T-helper 2 cell treated with Interferon-gamma antibody and Interleukin-4, amounts not matched to agents 5 μg/mL and 100 μg/mL, for 36 hours (primary cell): ENCODE measurements at places on chromosomes 2 and 18.
A peak's percentile ranks its signal among the peaks of the same experiment; 100 is the strongest.

- DNase-seq: no peak
Observed at GRCh38 chr2:100189387-100189786, 47.0 kb upstream of the AFF3 start.

- DNase-seq: no peak
Observed at GRCh38 chr2:27518782-27519113, 22.1 kb downstream of the GCKR start.

DNA sequence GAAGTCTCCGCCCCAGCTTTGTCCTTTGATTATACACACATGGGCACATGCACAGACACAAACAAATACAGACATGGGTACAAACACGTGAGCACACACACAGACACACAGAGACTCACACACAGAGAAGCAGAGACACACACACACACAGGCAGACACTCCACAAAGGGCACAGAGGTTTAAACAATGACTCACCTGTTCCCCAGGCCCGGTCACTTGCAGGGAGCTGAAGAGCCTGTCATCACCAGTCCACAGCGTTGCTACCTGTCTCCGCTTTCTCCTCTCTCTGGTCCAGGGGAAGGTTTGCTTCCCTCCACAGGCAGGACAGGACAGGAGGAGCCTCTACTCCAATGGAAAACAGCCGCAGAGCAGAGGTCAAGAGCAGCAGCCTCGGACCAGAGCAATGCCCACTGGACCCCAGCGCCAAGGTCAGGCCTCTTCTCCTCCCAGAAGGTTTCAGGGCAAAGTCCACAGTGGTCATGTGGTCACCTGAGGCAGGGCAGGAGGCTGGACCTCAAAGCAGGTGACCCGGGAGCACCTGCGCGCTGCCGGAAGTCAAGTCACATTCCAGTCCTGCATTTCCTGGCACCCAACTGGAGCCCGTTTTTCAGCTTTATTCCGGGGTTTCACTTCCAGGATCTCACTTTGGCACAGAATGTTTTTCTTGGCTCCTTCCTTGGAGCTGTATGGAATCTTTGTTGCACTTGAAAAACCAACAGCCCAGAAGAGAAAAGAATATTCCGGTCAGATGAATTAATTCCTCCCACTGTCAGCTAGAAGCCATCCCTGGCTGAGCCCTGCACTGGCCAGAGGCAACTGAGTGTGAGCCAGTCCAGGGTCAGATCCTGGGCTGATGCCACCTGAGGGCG is at the start of gene RAB17:
TSS of gene RAB17 (minus strand) at position 463 of the 869 bp plus-strand sequence. CDS start 4,580 bp downstream, outside the sequence.
- no peak for DNase-seq

DNA sequence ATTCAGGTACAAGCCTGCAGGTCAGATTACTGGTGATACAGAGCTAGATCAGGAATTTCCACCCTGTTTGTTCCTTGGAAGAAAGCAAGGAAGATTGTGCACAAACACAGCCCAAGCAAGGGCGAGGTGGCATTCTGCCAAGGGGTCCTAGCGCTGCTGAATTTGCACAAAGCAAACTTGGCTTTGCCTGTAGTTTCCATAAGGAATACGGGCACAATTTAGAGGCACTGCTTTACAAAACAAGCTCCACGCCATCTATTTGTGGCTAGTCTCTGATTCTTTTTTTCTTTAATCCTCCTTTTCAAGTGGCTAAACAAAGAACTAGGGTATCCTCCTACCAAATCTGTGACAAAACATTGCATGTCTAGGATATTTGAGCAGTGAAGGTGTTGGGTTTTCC is 195.5 kb upstream of the ACVR2A start:
- DNase-seq: no peak

GRCh38 chr2:6309415-6310255 is 556.1 kb downstream of the CMPK2 start:
- no peak for DNase-seq

DNA sequence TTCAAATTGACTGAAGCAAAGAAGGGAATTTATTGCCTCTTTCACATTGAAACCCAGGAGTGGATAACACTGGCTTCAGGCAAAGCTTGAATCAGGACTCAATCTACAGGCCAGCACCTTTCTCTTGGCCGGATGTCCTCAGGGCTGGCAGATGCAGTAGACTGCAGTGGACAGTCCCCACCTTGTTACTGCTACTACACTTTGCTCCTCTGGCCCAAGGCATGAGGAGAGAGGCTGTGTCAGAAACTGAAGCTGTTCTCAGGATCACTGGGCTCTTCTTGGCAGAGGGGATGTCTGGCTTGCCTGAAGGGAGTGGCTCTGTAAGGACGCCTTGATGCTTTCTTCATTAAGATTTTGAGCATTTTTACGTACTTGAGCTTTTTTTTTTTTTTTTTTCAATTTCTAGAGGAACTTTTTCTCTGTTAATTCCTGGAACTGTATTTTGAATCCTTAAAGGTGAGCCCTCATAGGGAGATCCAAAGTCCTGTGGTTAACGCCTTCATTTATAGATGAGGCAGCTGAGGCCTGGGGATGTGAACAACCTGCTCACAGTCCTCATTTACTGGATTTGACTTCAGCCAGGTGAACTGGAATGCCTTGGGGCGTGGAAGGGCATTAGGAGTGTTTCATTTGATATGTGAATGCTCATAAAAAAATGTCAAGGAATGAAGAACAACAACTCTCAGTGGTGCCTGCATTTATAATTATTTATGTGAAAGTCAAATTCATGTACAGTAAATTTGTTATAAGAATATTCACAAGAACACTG is 36.6 kb downstream of the CASP10 start:
- DNase-seq: no peak

DNA sequence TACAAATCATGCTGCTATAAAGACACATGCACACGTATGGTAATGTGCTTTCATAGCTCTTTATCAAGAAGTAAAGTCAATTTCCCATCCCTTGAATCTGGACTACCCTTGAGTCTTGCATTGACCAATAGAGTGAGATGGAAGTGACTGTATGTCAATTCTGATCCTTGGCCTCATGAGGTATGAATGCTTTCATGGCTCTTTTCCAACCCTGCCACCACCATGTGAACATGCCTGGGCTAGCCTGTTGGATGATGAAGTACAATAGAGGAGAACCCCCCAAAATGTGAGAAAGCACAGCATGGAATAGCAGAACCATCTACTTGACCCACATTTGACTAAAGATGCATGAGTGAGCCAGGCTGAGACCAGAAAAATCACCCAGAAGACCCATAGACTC is 237.0 kb downstream of the NYAP2 start:
- DNase-seq: no peak

DNA sequence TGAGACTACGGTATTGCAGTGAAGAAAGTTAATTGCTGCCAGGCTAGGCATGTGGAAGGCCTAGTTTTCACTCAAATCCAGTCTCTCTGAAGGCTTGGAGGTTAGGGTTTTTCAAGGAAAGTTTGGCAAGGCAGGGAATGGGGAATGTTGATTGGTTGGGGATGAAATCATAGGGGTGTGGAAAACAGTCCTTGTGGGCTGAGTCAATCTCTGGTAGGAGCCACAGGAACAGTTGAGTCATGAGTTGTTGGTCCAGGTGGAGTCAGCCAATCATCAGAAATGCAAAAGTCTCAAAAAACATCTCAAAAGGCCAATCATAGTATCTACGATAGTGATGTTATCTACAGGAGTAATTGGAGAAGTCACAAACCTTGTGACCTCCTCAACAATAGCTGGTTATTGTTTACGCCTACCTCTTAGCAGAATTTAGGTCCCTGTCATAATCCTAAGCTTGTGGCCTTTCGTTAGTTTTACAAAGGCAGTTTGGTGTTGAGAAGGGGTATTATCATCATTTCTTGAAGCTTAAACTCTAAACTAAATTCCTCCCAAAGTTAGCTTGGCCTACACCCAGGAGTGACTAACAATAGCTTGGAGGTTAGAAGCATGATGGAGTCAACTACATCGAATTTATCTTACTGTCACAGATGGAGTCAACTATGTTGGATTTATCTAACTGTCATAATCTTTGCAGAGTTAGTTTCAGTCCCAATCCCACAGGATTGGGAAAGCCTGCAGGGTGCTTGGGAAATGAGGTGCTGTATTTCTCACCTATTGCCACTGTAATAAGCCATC is 33.7 kb upstream of the APCDD1 start:
- no peak for DNase-seq

GRCh38 chr18:22207021-22207758 is 37.8 kb downstream of the GATA6 start:
- no peak for DNase-seq

DNA sequence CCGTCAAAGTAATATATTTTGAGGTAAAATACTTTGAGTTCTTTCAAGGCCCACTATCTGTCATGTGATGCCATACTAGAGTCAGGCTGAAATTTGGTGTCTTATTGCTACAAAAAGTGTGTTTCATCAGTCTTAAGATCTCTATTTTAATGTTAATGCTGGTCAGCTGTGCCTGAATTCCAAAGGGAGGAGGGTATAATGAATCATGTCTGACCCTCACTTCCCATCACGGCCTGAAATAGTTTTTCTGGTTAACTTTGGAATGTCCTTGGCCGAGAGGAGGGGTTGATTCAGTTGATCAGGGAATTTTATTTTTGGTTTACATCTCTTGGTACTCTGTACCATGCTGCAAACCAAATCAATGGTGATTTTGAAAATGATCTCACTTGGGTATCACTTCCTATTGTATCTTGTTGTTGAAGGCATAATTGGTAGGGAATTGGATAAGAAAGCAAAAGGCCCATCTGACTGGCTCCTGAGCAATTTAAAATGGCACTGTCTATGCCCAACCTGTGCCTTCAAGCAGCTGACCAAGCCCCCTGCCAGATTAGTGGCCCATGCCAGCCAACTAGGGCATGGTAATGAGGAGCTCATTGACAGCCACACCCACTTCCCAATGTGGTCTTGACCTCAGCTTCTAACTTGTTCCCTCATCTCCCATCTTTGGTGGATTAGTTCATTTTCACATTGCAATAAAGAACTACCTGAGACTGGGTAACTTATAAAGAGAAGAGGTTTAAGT is 6.1 kb upstream of the SLC35F5 start:
- DNase-seq: no peak

- DNase-seq: peak; percentile 54
Observed at GRCh38 chr2:46229134-46230063, 67.8 kb upstream of the EPAS1 start.

GRCh38 chr18:48228841-48229240 is 180.3 kb downstream of the ZBTB7C start:
- DNase-seq: no peak

GRCh38 chr2:14137643-14138042 is 494.9 kb upstream of the LRATD1 start:
- no peak for DNase-seq

- no peak for DNase-seq
Observed at GRCh38 chr2:10282611-10283105, 20.0 kb upstream of the HPCAL1 start.

- DNase-seq: no peak
Observed at GRCh38 chr18:3688690-3689089, 238.7 kb downstream of the TGIF1 start.

DNA sequence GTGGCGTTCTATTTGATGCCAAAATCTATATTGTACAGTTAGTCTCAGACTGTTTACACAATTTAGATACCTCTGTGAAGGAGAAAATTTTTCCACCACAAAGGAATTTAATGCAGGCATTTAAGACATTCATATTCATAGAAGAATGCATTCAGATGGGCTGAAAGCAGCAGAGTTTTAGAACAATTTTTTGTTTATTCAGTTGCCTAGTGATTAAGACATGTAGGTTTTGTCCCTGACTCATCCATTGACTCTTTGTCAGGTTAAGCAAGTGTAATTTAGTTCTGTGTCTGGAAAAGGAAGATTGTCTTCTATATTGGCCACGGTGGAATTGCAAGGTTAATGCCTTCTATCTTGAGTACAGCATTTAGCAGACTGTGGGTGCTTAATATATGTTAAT is 515.0 kb downstream of the PARD3B start:
- DNase-seq: no peak

DNA sequence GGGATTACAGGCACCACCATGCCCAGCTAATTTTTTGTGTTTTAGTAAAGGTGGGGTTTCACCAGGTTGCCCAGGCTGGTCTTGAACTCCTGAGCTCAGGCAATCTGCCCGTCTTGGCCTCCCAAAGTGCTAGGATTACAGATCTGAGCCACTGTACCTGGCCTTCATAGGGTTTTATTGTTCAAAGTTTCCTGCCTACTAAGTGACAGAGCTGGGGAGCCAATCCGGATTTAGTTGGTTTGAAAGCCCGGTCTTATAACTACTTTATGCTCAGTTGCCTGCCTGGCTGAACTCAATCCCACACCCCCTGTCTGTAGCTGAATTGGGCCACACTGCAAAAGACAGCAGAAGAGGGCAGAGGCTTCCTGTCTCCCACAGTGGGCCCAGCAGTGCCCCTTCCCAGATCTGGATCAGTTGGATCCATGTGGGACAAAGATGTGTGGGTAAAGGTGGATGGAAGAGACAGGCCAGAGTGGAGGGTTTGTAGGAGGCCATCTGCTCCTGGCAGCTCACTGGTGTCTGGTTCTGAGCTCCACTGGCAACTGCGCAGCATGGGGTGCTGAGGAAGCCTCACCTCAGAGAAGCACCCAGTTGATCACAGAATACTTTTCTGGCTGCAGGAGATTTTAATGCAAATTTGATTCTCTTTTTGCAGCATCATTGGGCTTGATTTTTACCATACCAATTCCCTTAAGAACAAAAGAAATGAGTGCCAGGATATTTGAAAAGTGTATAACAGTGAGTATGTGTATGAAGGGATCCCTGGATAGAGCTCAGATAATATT is 144.9 kb downstream of the DDX1 start:
- no peak for DNase-seq

GRCh38 chr18:79123948-79124347 is 54.8 kb downstream of the ATP9B start:
- no peak for DNase-seq

DNA sequence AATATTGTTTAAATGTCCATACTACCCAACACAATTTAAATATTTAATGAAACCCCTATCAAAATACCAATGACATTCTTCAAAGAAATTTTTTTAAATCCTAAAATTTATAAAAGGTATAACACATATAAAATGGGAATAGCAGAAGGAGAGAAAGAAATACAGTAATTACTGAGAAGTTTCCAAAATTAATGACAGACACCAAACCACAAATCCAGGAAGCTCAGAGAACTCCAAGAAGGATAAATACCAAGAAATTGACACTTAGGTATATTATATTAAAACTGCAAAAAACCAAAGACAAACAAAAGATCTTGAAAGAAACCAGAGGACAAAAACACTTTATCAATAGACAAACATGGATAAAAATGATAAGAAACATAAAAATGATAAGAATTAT is 101.1 kb downstream of the MEMO1 start:
- DNase-seq: no peak

GRCh38 chr18:53739700-53740099 is 484.8 kb downstream of the MBD2 start:
- no peak for DNase-seq

- DNase-seq: no peak
Observed at GRCh38 chr2:70709275-70710037, 58.5 kb downstream of the ADD2 start.

DNA sequence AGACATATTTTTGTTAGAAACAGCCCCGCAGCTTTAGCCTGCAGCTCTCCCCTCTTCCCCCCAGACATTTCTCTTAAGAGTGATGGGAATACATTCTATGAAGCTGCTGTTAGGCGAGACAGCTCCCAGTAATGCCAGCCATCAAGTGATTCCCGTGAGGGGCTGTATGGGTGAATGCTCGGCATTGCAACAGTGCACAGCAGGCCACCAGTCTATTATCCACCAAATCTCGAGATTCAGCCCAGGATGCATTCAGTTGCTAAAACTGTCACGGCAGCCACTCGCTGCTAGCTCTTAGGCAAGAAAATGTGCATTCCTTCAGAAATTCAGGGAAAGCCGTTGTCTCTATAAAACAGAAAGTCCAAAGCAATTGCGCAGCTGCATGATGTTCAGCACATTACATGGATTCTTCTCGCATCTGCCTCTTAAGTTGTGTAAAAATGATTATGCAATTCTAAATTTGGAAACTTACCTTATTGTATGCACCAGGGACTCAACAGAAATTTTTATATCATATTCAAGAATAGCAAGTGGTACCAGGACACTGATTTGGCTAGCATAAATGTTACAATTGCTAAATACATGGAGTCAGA is 211.3 kb upstream of the ARL4C start:
- no peak for DNase-seq
